ENCODE measurements at places on chromosomes 6 and 20.

GRCh38 chr6:115982453-115982852, 78.2 kb downstream of the FRK start:
- no peak for DNase-seq

DNA sequence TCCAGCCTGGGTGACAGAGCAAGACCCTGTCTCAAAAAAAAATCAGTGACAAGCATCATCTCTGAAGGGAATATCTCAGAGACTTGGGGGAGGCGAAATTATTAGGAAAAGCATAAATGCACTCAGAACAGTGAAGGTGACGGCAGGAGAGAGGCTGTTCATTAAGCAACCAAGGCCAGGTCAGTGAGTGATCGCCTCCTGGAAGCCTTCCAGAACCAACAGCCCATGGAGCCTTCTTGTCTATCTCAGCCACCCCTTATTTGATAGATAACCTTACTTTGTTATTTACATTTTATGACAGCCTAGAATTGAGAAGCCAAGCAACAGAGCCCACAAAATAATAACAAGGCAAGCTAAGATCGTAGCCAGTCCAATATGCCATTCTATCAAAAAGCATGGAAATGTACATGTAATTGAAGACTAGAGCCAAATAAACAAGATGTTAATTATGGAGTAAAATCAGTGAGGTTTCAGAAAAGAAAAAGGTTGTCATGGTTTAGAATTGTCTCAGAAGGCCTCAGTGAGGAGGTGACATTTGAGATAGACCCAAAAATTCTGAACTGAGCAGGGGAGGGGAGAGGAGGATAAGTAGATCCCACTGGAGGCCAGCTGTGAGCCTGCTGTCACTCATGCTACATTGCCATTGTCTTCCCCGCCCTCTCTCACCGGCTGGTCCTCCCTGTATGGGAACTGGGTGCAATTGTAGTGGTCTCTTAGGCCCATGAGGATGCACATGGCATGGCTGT, 17.8 kb downstream of the BNIP5 start:
- no peak for DNase-seq

GRCh38 chr20:57060407-57061050, 205.9 kb downstream of the BMP7 start:
- DNase-seq: no peak

DNA sequence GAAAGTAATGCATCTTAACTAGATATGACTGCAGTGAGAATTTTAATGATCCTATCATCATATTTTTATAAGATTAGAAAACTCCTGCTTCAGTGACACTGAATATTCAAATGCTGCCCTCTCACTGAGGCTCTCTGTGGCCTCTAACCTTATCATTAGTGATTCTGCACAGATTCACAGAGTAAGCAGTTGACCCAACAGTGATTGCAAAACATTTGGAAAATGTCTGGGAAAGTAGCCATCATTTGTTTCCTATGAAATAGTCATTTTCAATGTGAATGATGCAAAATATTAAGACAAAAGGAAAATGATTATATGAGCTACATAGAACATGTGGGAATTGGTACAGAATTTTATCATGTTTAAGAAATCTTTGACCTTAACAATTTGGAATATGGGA, 210.3 kb downstream of the TBX18 start:
- no peak for DNase-seq

DNA sequence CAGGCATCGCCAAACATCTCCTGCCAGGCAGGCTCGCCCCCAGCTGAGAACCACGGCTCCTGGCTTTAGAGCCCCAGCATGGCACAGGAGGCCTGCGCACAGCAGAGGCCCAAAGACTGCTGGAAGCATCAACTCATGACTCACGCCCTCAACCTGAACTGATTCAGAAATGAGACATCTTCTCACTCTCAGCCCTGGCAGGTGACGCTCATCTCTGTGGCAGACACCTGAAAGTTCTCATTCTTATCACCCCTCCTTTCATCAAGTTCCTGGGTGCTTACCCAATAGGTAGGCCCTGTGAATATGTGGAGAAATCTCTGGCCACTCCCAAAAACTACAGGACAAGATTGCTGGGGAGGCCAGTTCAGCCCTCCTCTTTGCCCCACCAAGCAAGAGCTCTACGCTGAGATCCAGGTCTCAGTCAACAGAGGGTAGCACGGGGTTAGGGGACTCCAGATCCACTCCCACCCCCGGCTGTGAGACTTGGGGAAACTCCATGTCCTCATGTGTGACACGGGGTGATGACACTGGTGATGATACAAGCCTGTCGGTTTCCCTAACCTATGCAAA, 11.3 kb downstream of the NFATC2 start:
- no peak for DNase-seq

DNA sequence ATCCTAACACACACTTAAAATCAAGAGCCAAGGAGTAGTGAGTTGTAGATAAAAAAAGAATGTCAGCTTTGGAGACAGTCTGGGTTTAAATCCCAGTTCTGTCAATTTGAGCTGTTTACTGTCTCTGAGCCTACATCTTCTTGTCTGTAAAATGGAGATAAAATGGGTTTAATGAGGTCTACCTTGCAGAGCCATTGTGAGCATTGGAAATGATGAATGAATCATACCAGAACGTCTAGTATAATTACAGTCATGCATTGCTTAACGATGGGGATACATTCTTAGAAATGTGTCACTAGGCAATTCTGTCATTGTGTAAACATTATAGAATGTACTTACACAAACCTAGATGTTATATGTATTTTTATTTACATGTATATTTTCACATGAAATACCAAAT, 17.6 kb upstream of the SGK2 start:
- no peak for DNase-seq

- DNase-seq: no peak
These were observed 4.3 kb downstream of the SDCBP2 start for GRCh38 chr20:1324598-1325172.

DNA sequence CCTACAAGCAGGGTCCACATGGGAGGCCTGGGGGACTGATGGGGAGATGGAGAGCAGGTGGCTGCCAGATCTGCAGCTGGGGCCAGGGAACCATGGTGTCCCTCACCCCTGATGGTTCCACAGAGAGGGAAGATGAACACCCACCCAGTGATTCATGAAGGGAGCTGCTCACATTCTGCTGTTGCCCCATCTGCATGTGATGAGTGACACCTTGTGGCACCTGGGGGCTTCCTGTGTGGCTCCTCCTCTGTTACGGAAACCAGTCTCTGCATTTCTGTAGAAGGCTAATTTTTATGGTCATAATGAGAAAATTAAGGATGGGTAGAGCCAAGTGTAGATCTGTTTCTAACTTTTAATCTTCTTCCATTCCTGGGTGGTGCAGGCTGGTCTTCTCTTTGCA, 217.1 kb downstream of the SMOC2 start:
- no peak for DNase-seq

GRCh38 chr6:52103623-52104022, 16.2 kb upstream of the PKHD1 start:
- no peak for DNase-seq

DNA sequence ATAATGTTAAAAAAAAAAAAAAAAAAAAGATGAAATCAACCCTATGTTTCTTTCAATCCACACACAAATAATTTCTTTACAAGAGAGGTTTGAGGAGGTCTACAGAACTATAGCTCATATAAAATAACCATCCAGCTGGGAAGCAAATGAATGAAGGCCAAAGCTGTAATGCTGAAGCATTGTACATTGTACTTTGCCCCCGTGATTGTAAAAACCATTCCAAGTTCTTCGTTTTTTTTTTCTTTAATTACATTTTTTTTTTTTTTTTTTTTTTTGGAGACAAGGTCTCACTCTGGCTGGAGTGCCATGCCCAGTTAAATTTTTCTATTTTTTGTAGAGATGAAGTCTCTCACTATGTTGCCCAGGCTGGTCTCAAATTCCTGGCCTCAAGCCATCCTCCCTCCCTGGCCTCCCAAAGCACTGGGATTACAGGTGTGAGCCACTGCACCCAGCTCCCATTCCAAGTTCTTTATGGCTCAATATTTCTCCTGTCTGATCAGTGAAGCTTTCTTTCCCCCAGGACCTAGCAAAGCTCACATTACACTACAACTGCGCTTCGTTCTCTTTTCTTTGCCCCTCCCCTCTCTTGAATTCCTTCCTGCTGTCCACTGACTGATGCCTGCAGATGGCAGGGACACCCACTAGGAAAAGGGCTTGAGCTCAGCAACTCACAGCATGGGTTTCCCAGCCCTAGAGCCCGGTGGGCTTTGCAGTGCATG, 53.0 kb upstream of the NOP56 start:
- DNase-seq: no peak

All from spinal cord (tissue), 10 donors.